NCI-H1048 (cell line): ENCODE measurements at places on chromosomes 5 and 9.

GRCh38 chr9:132074736-132075135 is 4.9 kb downstream of the MED27 start:
- no peak for DNase-seq

- DNase-seq: no peak
Observed at GRCh38 chr9:121566481-121567465, 67.1 kb upstream of the GGTA1 start.

DNA sequence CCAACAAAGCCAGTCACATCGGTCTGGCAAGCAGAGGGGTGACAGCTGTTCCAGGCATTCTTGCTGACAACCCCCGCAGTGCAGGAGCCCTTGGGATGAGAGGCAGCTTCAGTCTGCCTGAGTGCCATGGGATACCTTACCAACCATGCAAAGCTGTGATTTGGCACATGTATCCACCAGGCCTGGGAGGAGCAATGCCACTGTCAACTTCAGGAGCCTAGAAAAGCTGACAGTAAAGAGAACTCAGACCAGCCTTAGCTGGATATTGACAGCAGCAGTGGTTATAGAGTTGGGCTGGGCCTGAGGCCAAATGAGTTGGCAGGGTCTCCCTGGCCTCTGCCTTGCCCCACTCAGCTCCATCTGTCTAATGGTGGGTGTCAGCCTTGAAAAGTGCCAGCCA is 10.1 kb upstream of the PLPPR1 start:
- no peak for DNase-seq

GRCh38 chr5:119708076-119708790 is 78.9 kb downstream of the FAM170A start:
- DNase-seq: no peak

DNA sequence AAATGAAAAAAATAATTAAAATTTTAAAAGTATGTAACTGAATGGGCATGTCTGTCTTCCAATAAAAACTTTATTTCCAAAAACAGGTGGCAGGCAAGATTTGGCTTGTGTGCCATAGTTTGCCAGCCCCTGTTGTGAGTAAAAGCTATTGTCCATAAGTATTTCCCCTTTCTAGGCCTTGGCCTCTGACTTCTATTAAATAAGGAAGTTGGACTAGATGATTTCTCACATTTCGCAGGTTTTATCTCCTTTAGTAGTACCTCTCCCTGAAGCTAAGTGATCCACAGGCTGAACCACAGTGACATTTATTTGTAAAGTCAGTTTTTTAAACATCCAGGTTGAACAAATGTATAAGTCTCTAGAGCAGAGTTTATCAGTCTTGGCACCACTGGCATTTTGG is 41.3 kb downstream of the RECK start:
- no peak for DNase-seq

- no peak for DNase-seq
Observed at GRCh38 chr9:4548811-4549725, 58.8 kb downstream of the SLC1A1 start.

GRCh38 chr5:17230808-17231525 is 13.5 kb downstream of the BASP1 start:
- no peak for DNase-seq

DNA sequence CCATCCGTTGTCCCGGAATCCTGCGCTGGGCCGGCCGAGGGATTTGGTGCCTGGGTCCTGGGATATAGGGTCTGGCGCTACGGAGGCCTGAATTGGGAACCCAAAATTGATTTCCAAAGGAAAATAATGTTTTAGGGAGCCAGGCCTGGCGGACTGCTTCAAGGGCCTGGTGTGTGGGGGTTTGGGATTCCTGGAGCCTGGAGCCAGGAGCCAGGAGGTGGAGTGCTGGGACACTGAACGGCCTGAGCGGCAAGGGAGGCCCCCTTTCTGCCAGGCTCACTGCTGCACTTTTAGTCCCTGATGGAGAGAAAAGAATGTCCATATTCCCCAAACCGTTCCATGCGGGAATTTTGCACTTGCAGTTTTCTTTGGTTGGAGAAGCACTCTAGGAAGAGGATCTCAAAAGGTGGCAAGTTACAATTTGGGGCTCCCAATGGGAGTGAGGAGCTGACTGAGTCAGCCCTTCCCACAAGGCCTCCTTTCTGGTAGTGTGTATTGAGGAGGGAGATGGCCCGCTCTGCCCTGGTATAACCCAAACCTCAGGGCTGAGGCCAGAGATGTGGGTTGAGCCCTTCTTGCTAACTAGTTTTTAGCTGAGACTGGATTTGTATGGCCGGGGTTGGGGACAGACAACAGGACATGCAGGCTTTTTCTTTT is 2.2 kb downstream of the LMX1B start:
- DNase-seq: no peak

DNA sequence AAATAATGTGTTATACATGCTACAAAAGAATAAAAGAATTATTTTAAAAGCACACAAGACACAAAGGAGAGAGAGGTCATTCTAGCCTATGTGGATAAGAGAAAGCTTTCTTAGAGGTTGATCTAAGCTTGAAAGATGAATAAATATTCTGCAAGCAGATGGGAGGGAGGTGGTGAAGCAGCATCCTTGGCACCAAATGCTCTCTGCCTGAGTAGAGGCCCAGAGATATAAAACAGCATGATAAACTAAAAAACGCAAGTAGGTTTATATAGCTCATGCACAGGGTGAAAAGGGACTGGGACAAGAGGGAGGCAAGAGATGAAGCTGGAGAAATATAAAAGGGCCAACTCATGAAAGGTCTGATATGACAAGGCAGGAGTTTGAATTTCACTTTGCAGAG is 283.2 kb upstream of the POU5F2 start:
- no peak for DNase-seq

- DNase-seq: no peak
Observed at GRCh38 chr9:2047144-2047671, 32.1 kb downstream of the SMARCA2 start.

- DNase-seq: no peak
Observed at GRCh38 chr9:111051400-111051799, 13.1 kb upstream of the LPAR1 start.

DNA sequence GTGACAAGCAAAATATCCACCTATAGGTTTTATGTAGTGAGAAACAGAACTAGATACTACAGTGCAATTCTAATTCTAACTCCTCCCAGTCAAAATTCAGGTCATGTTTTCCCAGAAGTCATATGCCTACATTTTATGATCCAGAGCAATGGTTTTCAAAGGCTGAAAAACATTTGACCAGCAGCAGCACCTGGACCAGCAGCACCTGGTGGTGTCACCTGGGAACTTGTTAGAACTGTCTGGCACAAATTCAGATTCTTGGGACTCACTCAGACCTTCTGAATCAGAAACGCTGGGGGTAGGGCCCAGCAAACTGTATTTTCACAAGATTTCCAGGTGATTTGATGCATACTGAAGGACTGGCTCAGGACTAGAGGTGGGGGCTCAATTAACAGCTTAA is 367.7 kb upstream of the RFX3 start:
- DNase-seq: no peak

- no peak for DNase-seq
Observed at GRCh38 chr5:98076501-98076900, 697.0 kb upstream of the RGMB start.

- no peak for DNase-seq
Observed at GRCh38 chr5:151022511-151023018, 2.2 kb downstream of the GPX3 start.

DNA sequence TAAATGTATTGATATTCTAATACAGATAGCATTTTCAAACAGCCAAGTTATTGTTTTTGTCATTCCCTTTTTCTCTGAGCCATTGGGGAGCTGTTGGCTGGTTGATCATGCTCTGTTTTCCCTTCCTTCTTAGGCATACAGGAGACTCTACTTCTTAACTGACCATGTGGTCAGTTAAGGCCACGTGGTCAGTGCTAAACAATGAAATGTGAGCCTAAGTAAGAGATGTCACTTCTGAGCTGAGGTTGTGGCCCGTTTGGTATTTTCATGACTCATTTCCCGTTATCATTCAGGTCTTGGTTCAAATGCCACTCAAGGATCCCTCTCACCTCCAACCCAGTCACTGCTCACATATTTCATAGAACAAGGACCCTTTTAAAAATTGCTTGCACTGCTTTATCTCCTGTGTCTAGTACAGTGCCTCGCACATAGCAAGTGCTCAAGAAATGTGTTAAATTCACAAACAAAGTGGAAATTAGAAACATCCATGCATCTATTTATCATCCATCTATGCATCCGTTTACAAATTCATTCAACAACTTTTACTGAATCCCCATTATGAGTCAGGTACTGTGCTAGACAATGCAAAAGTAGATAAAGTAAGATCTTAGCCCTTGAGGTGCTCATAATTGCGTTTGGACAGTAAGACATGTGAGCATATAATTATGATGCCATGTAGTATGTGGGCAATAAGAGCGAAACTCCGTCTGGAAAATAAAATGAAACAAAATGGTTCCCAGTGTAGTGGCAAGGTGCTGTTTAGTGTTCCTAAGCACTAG is 50.7 kb downstream of the ARRDC3 start:
- DNase-seq: no peak

GRCh38 chr5:158639881-158640592 is 459.7 kb downstream of the EBF1 start:
- no peak for DNase-seq

DNA sequence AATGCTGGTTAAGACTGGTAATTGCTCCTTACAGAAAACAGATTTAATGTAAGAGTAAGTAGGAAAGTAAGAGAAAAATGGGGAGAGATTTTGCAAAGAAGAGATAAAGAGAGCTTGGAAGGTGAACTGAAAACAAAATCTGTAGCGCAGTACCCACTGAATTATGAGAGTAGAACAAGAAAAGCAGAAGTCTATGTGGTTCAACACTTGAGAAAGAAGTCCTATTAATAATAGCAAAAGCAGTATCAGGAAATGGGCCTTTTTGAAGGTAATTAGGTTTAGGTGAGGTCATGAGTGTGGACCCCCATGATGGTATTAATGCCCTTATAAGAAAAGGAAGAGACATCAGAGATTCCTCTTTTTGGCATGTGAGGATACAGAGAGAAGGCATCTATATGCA is 460.6 kb downstream of the CETN3 start:
- DNase-seq: no peak

DNA sequence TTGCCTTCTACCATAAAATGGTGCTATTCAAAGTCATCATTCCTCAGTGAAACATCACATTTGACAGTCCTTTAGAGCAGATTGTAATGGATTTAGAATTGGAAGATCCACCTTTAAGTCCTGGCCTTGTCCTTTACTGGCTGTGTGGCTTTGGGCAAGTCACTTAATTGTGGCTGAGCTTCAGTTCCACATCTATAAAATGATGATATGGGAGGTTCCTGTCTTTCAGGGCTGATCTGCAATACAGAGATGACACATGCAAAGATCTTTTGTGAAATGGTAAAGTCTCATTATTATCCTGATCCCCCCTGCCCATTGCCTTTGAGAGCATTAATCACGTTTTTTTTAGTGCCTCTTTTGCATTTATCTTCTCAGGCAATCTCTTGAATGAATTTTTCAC is 58.2 kb downstream of the ZFAND5 start:
- DNase-seq: no peak

DNA sequence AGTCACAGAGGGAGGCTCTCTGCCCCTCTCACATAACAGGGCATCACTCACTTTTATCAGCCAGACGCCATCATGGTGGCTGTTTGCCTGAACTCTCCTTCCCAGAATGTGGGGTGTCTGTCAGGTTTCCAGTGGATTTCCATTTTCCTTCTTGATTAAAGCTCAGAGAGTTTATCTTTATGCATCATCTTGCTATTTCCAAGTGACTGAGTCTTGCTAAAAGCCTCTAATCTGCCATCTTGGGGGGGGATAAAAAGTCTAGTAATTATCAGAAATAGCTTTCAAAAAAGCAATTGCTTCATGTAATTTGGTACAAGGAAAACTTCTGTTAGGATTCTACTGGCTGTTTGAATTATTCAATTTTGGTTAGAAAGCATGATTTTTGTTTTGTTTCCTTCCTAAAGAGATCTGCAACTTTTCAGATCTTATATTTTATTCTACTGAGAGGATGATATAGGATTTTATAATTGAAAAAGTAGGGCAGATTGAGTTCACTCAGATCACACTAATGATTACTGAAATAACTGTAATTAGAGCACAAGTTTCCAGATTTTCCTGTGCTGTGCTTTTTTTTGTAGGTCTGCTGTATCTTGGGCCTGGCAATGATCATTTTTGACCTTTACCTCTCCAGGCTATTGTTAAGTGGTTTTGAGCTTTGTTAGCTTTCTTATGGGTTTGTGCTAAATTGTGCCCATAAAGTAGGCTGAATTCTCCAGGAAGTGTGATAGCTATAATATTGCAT is 661.5 kb downstream of the TLE4 start:
- DNase-seq: no peak

- DNase-seq: no peak
Observed at GRCh38 chr9:113289091-113289490, 13.6 kb downstream of the PRPF4 start.

DNA sequence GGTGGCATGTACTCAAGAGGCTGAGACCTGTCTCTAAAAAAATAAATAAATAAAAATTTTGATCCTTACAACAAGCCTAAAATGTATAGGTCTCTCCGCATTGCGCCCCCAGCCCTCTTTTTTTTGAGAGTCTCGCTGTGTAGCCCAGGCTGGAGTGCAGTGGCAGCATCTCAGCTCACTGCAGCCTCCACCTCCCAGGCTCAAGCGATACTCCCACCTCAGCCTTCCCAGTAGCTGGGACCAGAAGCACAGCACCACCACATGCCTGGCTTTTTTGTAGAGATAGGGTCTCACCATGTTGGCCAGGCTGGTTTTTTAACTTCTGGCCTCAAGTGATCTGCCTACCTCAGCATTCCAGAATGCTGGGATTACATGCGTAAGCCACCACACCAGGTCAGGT is 2.2 kb upstream of the GARIN3 start:
- no peak for DNase-seq

DNA sequence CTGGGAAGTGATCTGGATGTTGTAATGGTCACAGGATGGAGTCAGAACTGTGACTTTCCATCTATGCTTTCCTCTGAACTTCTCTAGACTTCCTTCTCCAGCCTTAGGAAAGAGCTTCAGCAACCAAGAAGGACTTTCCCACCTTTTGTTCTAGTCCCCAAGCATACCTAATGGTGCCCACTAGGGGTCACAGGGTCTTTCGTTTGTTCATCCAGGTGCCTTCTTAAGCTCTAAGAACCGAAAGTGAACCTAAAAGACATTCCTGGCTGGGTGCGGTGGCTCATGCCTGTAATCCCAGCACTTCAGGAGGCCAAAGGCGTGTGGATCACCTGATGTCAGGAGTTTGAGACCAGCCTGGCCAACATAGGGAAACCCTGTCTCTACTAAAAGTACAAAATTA is 1.8 kb upstream of the WNT8A start:
- DNase-seq: no peak

GRCh38 chr5:139646912-139647505 is 1.1 kb upstream of the CXXC5 start:
- DNase-seq: no peak
